ENCODE measurements at places on chromosomes 6 and 20.

GRCh38 chr6:133947302-133947900, 5.6 kb upstream of the TBPL1 start:
- DNase-seq, result no peak

DNA sequence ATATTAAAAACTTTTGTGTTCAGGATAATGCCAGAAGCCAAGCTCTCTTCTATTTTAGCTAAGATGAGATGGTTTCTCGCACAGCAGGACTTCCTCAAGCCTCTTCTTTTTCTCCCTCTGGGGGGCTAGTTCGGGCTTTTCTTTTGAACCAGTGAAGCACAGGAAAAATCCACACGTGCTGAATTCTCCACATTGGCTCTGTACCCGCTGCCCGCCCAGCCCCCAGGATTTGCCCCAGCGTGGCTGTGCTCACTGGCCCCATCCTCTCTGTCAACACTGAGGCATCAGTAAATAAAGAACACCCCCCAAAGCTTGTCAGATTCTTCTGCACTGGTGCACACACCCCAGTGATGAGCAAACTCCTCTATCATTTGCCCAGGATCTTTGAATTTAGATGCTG, 232.8 kb downstream of the ZNF217 start:
- DNase-seq, result no peak

- no peak for DNase-seq
These were observed 70.4 kb downstream of the AKAP7 start for GRCh38 chr6:131205481-131206244.

DNA sequence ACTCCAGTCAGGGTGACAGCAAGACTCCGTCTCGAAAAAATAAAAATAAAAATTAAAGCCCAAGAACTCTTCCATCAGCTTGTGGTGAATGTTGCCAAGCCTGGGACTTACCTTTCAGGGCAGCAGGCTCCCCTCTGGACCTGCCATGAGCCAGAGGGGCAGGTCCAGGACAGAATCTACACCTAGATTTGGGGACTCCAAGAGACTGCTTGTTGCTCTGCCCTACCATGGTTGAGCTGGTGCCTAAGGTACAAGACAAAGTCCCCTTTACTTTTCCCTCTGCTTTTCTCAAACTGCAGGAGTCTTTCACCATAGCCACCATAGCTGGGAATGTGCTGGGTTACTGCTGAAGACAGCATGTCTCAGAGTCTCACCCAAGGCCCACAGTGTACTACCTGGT, 9.2 kb downstream of the C6orf15 start:
- DNase-seq, result no peak

DNA sequence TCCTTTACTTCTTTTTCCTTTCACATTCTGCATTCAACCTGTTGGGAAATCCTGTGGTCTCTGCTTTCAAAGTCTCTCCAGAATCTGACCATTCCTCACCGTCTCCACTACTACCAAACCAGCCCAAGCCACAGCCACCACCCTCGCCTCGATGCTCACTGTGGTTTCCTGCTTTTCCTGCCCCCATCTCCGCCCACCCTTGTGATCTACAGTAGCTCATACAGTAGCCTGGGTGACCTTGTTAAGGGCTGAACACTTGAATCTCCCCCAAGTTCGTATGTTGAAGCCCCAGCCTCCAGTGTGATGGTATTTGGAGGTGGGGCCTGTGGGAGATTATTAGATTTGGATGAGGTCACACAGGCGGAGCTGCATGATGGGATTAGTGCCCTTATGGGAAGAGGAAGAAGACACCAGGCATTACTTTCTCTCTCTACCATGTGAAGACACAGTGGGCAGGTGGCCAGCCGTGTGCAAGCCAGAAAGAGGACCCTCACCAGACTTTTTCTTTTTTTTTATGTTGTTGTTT, 189.0 kb upstream of the UST start:
- DNase-seq, result peak; percentile 18

DNA sequence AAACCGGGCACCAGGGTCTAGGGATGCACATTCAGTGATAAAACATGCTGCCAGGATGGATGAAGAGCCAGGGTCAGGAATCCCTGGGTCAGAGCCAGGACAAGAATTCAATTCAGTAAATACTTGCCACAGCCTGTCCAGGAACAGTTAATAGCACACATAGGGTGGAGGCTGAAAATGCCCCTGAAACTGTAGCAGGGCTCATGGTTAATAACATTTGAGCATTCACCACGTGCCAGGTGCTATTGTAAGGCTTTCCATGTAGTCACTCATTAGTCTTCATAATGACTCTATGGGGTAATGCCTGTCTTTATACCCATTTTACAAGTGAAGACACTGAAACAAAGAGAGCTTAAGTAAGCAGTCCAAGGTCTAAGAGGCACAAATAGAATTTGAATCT, 296.3 kb downstream of the LRFN2 start:
- no peak for DNase-seq

GRCh38 chr20:49711667-49711987, 2.1 kb downstream of the B4GALT5 start:
- DNase-seq, result no peak

GRCh38 chr6:11586117-11586516, 48.6 kb downstream of the TMEM170B start:
- no peak for DNase-seq
